ENCODE measurements at places on chromosomes 5 and 9. TPM values are rescaled to one million over a fixed set of nuclear protein-coding genes. Genes with fewer than 3 reads are reported as not detected.

The CYLC2 gene
- not detected for total RNA-seq

The NTRK2 gene
- total RNA-seq: 0.30 TPM

The SREK1 gene
- 69.1 TPM for total RNA-seq

The CFAP90 gene
- not detected for total RNA-seq

The SLC25A2 gene
- total RNA-seq: 0.15 TPM

The CAMK2A gene
- under 0.01 TPM for total RNA-seq

The OR1J2 gene
- not detected for total RNA-seq

The SAXO1 gene
- not detected for total RNA-seq

The ADAMTS2 gene
- total RNA-seq: 4.7 TPM

The ERMP1 gene
- total RNA-seq: 31.0 TPM

The PNPLA7 gene
- total RNA-seq: under 0.01 TPM

The ARL14EPL gene
- under 0.01 TPM for total RNA-seq

The NMUR2 gene
- not detected for total RNA-seq

The CLTB gene
- total RNA-seq: 173 TPM

The KCNT1 gene
- not detected for total RNA-seq

The SLC36A3 gene
- total RNA-seq: not detected

The SH3PXD2B gene
- total RNA-seq: 15.9 TPM

The FSD1L gene
- 6.2 TPM for total RNA-seq

The ERAP2 gene
- 18.8 TPM for total RNA-seq

The ANAPC2 gene
- total RNA-seq: 24.6 TPM

The PRSS3 gene
- 29.9 TPM for total RNA-seq

The SLC12A7 gene
- 17.2 TPM for total RNA-seq

The CDH9 gene
- not detected for total RNA-seq

The CTXN3 gene
- under 0.01 TPM for total RNA-seq

The AMBP gene
- 0.15 TPM for total RNA-seq

The PCDHGA1 gene
- 0.32 TPM for total RNA-seq

The FRRS1L gene
- not detected for total RNA-seq

The SARDH gene
- 0.91 TPM for total RNA-seq

The EQTN gene
- total RNA-seq: not detected

The HRH2 gene
- total RNA-seq: not detected

The IL4 gene
- total RNA-seq: not detected

The GRXCR2 gene
- total RNA-seq: not detected

The PLEKHG4B gene
- not detected for total RNA-seq
